ENCODE measurements at places on chromosomes 7 and 10.
A peak's percentile ranks its signal among the peaks of the same experiment; 100 is the strongest.

DNA sequence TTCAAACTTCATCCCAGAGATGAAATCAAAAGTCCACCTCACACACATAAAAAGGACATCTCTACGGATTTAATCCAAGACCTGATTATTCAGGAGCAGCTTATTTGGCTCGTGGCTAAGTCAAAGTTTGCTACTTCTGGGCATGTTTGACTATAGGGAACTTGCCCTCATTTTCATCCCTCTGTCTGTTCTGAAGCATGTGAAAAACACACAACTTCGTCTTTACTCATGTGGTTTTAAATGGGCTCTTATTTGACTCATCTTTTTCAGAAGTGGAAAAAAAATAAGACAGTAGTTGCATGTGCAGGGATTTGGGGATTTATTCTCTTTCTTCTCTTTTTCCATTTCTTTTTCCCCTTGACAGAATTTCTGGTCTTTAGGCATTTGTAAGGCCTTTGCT lies 295.9 kb downstream of the TFEC start:
- DNase-seq = no peak

DNA sequence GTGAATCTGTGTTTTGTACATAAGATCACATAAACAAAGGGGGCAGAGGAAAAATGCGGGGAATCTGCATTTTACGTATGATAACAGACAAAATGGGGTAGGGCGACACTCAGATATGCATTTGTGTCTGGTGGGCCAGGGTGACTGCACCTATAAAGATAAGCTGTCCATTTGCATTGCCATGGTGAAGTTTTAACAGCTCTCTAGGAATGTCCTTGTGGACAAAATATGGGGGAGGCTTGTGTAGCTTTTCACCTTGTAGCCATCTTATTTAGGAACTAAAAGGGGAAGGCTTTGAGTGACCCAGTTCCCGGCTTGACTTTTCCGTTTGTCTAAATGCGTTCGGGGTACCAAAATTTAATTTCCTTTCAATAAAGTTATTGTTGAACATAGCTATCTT lies 92.4 kb upstream of the AGBL3 start:
- DNase-seq = no peak

GRCh38 chr10:132634241-132634946 lies 96.8 kb downstream of the INPP5A start:
- peak; percentile 28 for DNase-seq

DNA sequence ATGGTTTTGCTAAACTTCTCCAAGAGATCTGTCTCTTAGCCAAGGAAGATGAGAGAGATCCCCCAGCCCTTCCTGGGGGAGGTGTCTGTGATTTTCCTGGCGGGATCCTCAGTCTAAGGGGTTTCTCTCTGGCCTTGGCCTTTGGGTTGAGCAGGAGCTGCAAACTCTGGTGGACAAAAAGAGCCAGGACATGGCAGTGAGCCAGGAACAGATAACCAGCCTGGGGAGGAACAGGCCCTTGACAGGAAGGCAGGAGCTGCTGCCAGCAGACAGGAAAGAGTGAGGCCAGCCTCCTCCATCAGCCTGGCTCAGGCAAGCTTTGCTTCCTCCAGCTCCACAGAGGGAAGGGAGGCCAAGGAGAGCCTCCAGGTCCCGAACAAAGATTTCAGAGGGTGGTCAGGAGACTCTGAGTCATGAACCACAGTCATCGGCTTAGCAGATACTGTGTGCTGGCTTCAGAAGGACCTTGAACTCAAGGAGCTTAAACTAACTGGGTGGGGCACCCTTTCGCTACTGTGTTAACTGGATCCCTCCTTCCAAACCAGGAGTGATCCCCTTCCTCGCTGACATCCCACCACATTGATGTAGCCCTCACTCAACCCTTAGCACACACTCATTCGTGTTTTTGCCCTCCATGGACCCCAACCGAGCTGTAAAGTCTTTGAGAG lies 34.7 kb downstream of the DDIT4 start:
- DNase-seq = no peak

DNA sequence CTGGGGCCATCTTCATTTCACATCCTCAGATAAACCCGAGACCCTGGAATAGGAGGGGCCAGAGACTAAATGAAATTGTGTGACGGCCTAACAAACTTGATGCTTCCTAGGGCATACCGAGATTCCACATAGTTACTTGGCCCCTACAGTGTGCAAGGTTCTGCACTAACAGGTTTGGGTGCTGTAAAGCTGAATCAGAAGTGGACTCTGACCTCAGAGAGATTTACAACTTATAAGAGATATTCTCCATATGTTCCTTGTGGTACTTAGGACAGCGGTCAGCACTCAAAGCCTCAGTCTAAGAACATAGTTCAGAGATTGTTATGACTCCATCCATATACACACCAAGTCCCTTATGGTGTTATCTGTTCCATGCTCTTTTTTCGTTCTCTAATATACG lies 55.1 kb upstream of the FHIP2A start:
- DNase-seq = no peak

- no peak for DNase-seq
Measured at GRCh38 chr10:86248062-86248461, 118.5 kb downstream of the GRID1 start.

DNA sequence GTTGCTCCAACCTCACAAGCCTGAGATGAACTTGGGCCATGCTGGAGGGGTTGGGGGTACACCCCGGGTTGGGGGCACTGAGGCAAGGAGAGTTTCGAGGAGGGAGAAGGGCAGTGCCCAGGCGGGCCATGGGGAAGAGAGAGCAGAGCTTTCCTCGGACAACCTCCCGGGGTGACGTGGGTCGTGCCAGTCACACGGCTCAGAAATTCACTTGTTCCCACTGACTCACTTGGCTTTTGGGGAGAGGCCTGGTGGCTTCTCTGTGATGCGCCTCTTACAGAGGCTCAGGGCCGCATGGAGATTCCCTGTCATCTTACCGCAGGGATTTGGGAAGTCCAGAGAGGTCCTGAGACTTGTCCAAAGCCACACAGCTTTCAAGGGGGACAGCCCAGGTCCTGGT lies 2.9 kb downstream of the LAT2 start:
- DNase-seq = no peak

- DNase-seq = no peak
Measured at GRCh38 chr7:134084488-134085144, 42.5 kb upstream of the LRGUK start.

- no peak for DNase-seq
Measured at GRCh38 chr7:11681461-11681860, 150.5 kb downstream of the THSD7A start.

DNA sequence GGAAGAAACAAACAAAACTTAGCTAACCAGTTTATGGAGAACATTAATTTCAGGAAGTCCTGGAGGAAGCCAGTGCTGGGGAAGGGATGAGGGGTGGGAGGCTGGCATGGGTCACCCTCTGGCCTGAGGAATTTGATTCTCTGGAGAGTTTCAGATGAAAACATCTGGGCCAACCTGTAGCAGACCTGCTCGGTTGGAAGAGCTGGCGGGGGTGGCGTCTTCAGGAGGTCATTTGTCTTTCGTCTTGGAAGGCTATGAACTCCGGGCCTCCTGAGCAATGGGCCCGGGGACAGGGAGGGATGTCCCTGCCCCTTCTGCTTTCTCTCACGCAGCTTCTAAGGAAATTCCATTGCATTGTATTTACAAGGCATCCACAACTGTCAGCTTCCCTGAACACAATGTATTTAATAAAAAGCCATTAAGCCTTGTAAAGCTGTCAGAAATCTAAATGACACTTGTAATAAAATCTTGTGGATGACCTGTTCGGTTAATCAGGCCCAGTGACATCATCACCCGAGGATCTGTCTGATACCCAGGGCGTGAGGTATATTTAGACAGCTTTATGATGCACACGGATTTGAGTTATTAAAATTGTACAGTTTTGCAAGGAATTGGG lies 250.5 kb downstream of the RAB11FIP2 start:
- peak; percentile 69 for DNase-seq

DNA sequence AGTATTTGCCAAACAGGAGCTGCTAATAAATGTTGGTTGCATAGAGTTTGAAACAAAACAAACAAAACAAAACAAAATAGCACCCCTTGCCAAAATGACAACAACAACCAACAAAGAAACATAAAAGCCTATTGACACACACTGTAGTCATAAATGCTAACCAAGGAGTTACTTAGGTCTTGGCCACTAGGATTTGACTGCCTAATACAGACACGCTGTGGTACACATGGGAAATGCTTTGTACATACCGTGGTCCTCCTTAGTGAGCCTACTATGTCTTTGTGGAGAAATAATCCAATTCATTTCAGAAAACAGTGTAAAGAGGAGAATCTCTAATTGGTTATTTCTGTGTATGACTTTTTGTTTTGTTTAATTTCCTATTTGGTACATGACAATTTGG lies 53.2 kb upstream of the MTPN start:
- DNase-seq = peak; percentile 65

- no peak for DNase-seq
Measured at GRCh38 chr7:116786791-116787443, 75.5 kb upstream of the CAPZA2 start.

DNA sequence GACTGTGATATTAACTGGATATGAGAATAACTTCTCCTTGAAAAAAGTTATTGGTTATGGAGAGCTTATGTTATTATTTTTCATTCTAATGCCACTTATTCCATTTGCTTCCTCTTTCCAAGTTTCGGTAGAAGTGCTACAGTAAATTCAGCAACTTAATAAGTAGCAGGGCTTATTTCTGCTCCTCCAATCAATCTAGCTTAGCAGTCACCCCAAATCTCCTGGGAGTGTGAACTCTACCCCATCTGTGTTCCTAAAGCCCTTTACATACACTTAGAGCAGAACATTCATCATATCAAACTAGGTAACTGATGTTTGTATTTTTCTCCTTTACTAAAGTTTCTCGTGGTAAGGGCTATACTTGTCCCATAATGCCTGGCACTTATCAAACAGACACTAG lies 8.7 kb downstream of the ARL3 start:
- DNase-seq = no peak

- DNase-seq = no peak
Measured at GRCh38 chr10:97731346-97732051, 5.4 kb upstream of the ZFYVE27 start.

DNA sequence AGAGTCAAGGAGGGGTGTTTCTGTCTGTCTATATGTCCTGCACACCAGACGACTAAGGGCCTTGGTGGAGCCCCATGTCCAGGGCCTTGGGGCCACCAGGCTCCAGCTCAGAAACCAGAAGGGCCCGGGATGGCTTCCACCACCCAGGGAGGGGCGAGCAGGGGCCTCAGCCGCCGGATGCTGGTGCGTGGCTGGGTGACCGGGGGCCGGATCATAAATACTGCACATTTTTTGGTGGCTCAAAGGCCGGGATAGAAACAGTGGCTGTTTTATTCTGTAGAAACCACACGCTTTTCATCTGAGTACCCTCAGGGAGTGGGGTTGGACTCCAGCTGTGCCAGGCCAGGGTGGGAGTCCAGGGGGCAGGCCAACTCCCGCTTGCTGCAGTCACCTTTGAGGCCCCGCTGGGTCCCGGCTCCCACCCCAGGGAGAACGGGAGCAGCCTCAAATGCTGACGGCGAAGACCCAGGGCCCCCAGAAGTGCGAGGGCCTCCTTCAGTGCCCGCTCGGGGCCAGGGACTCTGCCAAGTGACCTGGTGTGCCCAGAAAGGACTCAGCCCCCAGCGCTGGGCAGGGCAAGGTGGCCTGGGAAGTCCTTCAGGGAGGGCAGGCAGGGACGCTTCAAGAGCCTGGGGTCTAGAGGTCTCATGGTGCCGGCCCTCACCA lies 28.2 kb downstream of the PDGFA start:
- no peak for DNase-seq

- DNase-seq = no peak
Measured at GRCh38 chr10:82206831-82207230, 331.8 kb downstream of the NRG3 start.

GRCh38 chr7:129298268-129298893 lies 73.6 kb downstream of the AHCYL2 start:
- DNase-seq = peak; percentile 18

DNA sequence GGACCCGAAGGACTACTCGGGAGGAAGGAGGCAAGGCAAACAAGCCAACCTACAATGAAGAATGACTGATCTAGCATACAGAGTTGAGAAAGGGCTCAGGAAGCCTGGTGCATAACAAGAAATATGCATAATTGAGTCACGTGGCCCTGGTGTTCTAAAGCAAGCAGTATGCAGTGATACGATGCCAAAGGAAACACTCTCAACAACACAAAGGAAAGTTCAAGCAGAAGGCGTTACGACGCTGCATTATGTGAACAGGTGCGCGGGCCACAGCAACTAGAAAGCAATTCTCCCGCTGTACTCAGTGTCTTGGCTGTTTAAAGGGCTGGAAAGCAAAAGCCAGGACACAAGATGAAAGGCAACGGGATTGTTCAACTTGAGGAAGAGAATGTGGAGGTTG lies 100.8 kb downstream of the PRTFDC1 start:
- DNase-seq = no peak

- no peak for DNase-seq
Measured at GRCh38 chr10:6528198-6528950, 51.7 kb downstream of the PRKCQ start.

DNA sequence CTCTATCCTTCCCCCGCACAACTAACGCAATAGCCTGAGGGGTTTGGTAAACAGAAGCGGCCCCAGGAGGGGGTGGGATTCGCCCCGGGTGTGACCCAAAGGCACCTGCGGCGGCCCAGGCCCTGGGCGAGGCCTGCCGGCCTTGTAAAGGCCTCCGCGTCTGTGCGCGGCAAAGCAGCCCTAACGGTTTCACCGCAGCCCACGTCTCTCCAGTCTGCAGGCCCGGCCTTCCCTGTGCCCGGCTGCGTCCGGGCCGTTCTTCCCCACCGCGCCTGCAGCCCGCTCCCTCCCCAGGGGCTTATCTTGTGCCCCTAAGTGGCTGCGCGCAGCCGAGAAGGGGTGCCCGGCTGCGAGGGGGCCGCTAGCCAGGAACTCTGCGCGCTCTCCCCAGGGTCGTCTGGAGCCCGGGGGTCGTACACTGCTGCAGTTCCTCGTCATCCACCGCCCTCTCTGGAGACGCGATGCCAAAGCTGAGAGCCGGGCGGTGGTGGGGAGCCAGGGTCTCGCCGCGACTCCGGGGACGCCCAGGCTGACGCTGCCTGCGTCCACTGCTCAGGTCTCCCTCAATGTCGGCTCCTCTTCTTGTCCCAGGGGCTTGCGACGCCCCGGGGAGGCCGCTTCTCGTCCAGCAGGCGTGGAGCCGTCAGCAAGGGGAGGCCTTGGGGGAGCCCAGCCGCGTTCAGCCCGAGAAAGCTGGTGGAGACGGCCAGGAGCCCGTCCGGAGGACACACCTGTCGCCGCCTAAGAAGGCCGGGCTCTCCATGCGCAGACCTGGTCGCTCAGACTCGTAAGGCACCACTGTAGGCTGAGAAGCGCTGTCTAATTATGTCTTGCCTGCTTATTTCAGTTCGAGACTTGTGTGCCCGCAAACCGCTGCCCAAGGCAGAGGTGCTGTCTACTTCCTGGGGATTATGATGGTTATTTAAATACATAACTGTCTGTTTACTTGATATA lies 132.3 kb downstream of the SPAG6 start:
- no peak for DNase-seq

- no peak for DNase-seq
Measured at GRCh38 chr7:157897681-157898080, 560.9 kb downstream of the DNAJB6 start.

DNA sequence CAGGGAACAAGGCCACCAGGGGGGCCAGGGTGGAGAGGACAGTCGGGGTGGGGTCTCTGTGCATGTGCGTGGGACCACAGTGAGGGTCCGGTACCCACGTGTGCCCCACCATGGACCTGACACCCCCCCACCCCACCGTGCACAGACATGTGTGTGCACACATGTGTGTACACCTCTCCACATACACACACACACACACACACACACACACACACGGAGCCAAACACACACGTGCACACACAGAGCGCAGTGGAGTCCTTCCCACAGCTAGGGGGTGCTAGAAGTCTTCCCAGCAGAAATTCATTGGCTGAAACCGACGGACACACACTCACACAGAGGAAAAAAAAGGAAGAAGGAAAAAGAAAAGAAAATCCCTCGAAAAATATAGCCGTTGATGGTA lies 42.8 kb upstream of the GNA12 start:
- DNase-seq = peak; percentile 57
